ENCODE measurements at places on chromosomes 5 and 9.
A peak's percentile ranks its signal among the peaks of the same experiment; 100 is the strongest.

GRCh38 chr5:53023969-53024368 lies 34.8 kb downstream of the ITGA2 start:
- DNase-seq: no peak

- DNase-seq: no peak
Observed at GRCh38 chr9:88685966-88686365, 151.0 kb downstream of the NXNL2 start.

DNA sequence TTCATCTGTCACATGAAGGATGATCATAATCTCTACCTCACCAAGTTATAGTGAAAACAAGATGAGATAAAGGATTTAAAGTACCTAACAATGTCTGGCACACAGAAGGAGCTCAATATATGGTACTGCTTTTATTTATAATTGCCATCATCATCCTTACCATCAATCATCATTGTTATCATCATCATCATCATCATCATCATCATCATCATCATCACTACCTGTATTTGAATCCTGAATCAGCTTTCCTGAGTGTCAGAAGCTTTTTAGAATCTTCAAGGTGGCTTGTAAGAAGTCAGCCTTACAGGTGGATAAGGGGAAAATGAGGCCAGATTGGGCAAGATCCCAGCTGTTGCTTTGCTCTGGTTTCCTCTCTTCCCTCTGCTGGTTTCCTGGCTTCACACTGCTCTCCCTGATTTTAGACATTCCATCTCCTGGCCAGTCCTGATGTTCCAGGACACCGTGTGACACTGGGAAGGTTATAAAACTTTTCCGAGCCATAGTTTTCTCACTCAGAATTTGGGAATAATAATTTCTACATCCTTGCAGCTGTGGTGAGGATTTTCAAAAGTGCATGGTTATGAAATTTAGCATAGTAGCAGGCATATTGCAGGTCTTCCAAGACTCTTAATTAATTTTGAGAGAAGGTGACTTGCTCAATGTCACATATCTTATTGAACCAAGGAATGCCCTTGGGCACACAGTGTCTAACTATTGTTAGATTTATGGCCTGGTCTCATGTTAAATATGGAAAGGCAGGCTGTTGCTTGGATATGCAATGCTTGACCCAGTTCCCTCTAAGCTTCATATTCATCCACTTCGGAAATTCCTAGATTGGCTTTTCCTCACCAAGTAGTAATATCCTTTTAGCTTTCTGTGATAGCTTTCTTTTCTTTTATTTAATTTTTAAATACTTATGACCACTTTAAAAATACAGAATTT lies 160.7 kb downstream of the TMEM38B start:
- no peak for DNase-seq

DNA sequence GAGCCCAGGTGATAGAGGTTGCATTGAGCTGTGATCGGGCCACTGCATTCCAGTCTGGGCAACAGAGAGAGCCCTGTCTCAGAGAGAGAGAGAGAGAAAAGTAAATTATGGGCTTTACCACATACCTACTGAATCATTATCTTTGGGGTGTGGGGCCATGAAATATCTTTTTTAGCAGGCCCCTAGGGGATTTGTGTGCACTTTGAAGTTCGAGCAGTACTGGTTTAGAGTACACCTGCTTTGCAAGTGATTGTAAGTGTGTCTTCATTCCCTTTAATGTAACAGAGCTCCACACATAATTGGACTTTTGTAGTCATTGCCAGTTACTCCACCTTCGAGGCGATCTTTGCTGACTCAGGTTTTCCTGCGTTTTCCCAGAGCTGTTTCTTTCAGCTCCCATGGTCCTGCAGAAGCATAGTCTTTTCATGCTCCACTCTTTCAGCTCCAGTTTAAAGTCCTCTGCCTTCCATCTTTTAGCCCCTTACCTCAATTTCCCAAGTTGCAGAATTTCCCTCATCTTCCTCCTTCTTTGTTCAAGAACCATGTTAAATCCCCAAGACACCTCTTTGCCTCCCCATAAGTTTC lies 24.0 kb upstream of the FRMPD1 start:
- DNase-seq: no peak

GRCh38 chr9:131788851-131789250 lies 49.0 kb upstream of the RAPGEF1 start:
- DNase-seq: no peak

DNA sequence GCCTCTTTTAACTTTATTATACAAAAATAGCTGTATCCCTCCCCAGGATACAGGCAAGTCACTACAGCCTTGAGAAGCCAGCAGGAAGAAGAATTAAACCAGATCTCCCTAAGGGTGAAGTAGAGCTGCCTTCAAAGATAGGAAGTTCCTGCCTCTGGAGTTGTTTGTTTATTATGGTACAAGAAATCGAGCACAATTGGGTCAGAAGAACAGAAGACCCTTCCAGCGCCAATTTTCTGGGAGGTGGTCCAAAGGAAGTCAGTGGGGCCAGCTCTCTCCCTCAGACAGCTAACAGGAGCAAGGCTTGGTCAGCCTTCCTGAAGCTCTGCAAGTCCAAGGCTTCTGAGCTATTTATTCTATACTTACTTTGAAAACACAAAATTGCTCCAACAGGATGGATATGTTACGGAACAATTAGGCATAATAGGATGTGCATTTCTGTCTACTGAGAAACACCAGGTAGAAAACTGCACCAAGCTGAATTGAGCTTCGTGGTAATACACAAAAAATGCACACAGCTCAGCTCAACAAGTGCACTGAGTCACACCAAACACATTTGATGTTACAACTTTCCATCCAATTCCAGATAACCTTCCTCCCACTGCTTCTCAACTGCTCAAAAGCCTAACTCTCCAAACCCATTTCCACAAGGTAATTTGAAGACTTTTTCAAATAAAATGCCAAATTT lies 16.0 kb downstream of the SERINC5 start:
- DNase-seq: no peak

DNA sequence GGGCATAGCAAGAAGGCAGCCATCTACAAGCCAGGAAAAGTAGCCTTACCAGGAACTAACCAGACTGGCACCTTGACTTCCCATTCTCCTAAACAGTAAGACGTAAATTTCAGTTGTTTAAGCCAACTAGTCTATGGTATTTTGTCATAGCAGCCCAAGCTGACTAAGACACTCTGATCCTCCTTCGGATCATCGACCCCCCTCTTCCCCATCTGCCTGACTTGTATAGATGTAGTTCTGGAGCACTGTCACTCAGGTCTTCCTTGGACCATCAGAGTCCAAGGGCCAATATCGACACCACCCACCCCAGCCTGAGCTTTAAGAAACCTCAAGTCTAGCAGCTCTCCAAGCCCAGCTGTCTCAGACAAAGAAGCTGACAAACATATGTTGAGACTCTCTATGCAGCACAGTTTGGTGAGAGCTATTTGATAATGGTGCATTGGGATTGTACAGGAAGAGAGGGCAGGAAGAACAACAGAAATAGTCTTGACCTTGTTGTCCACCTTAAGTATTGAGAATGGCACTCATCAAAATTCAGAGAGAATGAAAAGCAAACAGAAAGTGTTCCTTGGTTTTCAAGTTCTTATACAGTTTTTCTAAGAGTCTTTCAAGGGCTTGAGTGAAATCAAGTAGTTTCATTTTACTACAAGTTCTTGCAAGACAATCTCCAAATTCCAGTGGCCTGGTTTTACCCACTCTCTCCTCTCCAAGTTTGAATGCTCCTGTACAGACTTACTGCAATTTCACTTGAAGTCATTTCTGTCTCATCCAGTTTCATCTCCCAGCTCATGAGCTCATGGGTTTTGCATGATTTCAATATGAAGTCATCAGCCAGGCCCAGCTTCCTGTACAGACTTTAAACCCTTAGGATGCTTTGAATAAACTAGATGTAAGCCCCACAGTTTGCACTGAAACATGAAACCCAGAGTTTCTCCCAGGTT lies 122.3 kb upstream of the RAI14 start:
- no peak for DNase-seq

- no peak for DNase-seq
Observed at GRCh38 chr5:4661836-4662235, 478.3 kb upstream of the ADAMTS16 start.

- no peak for DNase-seq
Observed at GRCh38 chr9:136050701-136051452, 44.2 kb downstream of the NACC2 start.

GRCh38 chr9:136694163-136694871 lies 7.1 kb upstream of the AGPAT2 start:
- DNase-seq: peak; percentile 37

GRCh38 chr5:29960323-29960722 lies 1233.2 kb upstream of the CDH6 start:
- no peak for DNase-seq

GRCh38 chr9:117008876-117009275 lies 321.8 kb downstream of the TRIM32 start:
- DNase-seq: no peak

GRCh38 chr9:86700629-86701028 lies 246.7 kb downstream of the GAS1 start:
- DNase-seq: no peak

All from activated T-cell treated with anti-CD3 and anti-CD28 coated beads for 48 hours (primary cell).